ENCODE measurements at places on chromosomes 4 and X.

GRCh38 chr4:150078041-150078578 is at the start of gene DCLK2:
DCLK2 (plus strand) TSS chr4:150078445; CDS start chr4:150079028, 583 bp downstream.
- ATAC-seq = peak; percentile 91

DNA sequence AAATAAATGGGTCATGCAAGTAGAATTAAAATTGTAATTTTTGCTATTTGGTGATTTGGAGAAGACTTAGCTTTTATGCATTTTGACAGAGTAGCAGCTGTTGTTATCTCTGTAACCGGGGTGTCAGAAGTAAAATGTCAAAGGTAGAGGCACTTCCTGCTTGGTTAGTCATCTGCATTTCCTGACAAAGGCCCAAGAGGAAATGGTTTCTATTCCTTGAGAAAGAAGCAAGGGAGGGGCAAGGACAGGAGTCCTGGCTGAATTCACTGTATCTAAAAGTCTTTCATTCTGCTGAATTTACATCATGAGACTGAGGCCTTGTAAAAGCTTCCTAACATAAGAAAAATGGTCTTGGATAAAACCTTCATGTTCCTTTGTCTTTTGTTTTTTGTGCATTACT is 550.9 kb upstream of the BOD1L1 start:
- ATAC-seq = no peak

DNA sequence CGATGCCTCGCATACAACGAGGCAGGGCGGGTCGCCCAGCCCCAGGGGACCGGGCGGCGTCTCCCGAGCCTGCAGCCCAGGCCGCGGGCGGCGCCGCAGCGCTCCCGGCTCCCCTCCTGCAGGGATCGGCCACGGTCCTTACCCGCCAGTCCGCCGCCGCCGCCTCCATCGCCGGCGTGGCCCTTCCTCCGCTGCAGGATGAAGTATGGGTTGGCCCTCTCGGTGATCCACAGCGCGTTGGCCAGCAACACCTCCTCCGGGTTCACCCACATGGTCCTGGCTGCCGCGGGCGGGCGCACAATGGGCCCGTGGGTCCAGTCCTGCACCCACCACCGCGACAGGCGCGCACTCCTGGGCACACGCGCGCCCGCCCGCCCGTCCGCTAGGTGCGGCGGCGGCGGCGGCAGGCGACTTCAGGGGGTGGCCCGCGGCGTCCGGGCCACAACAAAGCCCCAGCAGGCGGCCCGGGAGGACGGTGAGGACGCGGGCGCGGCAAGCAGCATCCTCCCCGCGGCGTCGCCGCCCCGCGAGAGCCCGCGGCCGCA is 339 bp downstream of the TBC1D9 start:
- peak; percentile 57 for ATAC-seq

GRCh38 chr4:180449395-180449956 is 1793.7 kb upstream of the TENM3 start:
- no peak for ATAC-seq

- ATAC-seq = no peak
Measured at GRCh38 chrX:31237189-31237588, 165.3 kb upstream of the FTHL17 start.

- ATAC-seq = peak; percentile 66
Measured at GRCh38 chrX:38214551-38215531, 5.8 kb downstream of the SRPX start.

GRCh38 chr4:122798101-122798500 is 28.5 kb upstream of the FGF2 start:
- ATAC-seq = peak; percentile 59

GRCh38 chr4:6825403-6825802 is 42.9 kb downstream of the KIAA0232 start:
- ATAC-seq = no peak

- peak; percentile 19 for ATAC-seq
Measured at GRCh38 chrX:17413228-17413627, 38.2 kb downstream of the NHS start.

DNA sequence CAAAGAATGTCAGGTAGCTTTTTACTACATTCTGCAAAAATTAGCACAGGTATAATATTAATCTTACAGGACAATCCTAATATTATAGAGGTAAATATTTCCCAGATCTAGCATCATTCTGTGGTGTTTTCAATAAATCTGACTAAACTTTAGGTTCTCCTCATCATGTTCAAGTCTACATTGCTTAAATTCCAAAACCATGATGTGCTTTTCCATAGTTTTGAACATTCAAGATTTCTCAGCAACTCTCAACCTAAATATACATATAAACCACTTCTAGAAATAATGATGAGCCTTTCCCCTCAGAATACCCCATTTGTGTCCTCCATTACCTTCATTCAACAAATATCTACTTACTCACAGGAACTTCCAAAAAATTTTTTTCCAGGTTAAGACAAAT is 23.1 kb downstream of the EIF4E start:
- no peak for ATAC-seq

DNA sequence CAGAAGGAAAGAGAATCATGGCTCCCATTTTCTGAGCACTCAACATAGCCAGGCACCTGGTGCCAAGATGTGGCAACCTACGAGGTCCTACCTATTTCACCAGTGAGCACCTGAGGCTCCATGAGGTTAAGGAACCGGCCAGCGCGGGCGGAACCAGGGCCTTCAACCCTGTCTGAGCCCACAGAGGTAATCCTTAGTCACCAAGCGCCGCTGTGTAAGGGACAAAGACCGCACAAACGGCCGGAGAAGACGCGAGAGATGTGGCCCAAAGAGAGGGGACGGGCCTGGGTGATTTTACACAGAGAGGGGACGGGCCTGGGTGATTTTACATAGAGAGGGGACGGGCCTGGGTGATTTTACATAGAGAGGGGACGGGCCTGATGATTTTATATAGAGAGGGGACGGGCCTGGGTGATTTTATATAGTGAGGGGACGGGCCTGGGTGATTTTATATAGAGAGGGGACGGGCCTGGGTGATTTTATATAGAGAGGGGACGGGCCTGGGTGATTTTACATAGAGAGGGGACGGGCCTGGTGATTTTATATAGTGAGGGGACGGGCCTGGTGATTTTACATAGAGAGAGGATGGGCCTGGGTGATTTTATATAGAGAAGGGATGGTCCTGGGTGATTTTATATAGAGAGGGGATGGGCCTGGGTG is 114.2 kb downstream of the SMIM20 start:
- no peak for ATAC-seq

DNA sequence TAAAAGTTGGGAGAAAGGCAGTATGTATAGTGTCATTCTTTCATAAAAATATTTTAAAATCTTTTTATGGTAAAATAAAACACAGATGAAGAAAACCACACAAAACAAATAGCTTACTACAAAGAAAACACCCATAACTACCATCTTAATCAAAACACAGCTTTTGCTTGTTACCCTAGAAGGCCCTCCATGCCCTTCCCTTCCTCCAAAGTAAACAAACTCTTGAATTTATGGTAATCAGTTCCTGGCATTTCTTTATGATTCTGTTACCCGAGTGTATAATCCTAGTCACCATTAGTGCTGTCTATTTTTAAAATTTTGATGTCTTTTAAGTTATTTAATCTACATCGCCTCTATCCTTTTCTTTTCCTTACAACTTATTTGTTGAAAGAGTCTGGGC is 170.9 kb downstream of the APBB2 start:
- ATAC-seq = no peak

GRCh38 chr4:177302371-177303100 is 7.1 kb upstream of the NEIL3 start:
- ATAC-seq = no peak

DNA sequence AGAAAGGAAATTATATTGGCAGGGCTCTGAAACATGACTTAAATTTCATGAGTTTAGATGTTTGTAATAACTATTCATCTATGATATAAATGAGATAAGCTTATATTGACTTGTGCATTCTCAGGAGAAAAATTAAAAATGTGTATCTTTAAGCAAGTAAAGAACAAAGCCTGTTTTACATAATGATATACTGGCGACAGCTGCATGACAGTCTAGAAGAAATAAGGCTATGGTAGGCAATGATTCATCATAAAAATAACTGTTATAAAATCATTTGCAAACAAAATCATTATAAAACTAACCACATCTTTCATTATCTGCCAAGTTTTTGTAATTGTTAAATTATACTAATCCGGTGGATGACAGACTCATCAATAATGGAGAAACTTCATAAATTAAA is 188.1 kb downstream of the ADAM29 start:
- ATAC-seq = no peak

DNA sequence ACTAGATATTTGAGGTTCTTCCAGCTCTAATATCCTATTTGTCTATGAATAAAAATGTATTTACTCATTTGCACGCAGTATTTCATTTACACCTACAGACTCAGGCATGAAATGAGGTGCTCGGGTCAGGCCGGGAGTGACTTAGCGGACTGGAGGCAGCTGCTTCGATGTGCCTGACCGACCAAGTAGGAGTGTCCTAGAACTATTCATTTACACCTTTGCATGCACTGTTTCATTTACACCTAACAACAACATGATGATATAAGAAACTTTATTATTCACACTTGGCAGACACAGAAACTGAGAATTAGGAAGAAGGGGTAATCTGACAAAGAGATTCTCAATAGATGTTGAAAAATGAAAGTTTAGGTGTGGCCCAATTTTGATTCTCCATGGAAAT is 28.7 kb upstream of the FAT1 start:
- ATAC-seq = no peak

GRCh38 chrX:115895678-115896329 is 274.7 kb upstream of the AGTR2 start:
- no peak for ATAC-seq

DNA sequence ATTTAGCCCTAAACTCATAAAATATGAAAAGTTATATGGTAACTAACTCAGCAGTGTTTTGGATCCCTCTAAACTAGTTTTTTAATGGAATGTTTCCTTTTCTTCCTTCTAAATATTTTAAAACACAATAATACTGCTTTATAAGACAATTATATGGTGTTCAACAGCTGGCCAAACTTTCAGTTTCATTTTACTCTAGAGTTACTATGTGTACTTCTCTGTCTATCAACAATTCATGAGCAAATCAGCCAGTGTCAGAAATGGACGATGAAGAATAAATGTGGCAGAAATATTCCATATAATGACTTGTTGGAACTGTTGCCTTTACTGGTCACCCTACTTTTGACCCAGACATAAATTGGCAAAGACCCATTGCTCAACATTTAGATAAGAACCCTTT is 64.8 kb upstream of the CXXC4 start:
- ATAC-seq = no peak

DNA sequence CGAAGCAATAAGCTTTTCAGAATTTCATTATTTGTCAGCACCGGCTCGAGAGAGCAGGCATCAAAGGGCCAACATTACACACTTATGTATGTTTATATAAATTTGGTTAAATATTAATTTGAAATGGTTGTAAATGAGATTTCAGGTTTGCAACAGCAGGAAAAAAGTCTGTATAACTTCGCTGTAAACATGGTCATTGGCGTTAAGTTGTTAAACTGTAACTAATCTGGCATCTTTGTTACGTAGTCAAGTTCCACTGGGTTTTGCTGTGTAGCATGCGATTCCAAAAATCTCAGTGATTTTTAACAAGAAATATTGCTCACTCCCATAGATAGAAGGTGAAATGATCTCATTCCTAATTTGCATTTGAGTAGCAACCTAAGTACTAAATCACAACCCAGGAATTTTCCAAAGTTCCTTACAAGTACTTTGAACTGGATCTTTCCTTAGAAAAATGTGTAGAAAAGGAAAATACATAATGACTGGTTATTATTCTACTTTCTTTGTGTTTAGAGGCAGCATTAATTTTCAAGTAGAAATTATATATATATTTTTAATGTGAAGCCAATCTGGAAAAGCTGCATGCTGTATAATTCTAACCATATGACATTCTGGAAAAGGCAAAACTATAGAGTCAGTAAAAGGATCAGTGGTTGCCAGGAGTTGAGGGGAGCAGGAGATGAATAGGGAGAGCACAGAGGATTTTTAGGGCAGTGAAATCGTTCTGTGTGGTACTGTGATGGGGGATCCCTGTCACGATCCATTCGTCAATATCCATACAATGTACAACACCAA is 222.1 kb downstream of the CBR4 start:
- ATAC-seq = no peak

DNA sequence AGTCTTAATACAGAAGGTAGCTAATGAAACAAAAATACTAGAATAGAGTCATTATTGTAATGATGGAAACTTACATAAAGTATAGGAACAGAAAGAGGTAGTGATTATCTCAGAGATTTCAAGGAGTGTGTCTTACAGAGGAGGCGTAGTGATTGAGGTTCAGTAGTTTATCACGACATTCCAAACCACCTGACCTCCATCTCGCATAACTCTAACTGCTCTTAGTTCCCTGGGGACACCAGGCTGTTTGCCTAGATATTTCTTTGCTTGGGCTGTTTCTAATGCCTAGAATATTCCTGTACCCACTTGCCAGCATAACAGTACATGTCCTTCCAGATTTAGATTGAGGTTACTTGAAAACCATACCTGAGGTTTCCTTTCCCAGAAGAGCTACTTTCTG is 29.1 kb downstream of the STAG2 start:
- ATAC-seq = no peak

DNA sequence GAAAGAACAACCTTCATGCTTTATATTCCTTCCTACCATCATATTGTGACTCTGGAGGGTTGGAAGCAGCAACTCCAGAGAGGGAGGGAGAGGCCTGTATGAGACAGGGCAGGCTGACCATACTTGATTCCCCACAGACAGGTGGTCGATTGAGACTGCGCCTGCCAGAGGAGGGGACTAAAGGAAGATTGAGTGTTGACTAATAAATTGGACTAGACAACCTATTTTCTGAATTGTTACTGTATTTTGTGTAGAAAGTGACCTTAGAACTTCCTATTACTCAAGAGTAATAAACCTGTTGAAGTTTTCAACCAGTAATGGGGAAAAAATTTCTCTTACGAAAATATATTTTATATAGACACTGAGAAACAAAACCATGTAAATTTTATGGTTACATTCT is 301.5 kb downstream of the INPP4B start:
- no peak for ATAC-seq

- no peak for ATAC-seq
Measured at GRCh38 chr4:111800551-111800950, 344.7 kb upstream of the FAM241A start.

GRCh38 chrX:82675104-82675503 is 833.0 kb upstream of the POU3F4 start:
- no peak for ATAC-seq

- ATAC-seq = no peak
Measured at GRCh38 chr4:116688536-116688935, 396.8 kb downstream of the TRAM1L1 start.

- ATAC-seq = no peak
Measured at GRCh38 chr4:26751004-26751403, 109.6 kb upstream of the STIM2 start.

- ATAC-seq = no peak
Measured at GRCh38 chr4:84342161-84342560, 156.9 kb downstream of the NKX6-1 start.

GRCh38 chrX:133213117-133213516 is 5.0 kb downstream of the TFDP3 start:
- ATAC-seq = no peak

DNA sequence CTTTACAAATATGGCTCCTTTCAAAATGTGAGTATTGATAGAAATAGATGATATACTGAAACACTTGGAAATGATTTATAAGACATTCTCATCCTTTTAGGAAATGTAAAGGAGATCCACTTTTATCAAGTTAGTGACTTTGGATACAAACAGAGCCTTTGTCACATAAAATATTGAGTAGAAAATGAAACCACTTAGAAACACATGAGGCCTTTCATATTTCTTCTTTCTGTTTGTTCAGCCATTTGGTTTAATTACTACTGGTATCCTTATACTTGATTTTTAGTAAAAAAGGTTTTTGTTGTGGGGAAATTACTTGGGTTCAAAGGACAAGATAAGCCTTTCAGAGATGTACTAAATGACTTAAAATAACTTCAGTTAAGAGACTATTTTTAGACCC is 4.1 kb downstream of the STOX2 start:
- no peak for ATAC-seq
